ENCODE measurements at places on chromosomes 13 and 19. TPM values are rescaled to one million over a fixed set of nuclear protein-coding genes. Genes with fewer than 3 reads are reported as not detected.
A peak's percentile ranks its signal among the peaks of the same experiment; 100 is the strongest.

The TNNI3 gene
- not detected for total RNA-seq

The ZNF534 gene
- 0.68 TPM for total RNA-seq

The UHRF1 gene
- 1.6 TPM for total RNA-seq

The GNG8 gene
- not detected for total RNA-seq

DNA sequence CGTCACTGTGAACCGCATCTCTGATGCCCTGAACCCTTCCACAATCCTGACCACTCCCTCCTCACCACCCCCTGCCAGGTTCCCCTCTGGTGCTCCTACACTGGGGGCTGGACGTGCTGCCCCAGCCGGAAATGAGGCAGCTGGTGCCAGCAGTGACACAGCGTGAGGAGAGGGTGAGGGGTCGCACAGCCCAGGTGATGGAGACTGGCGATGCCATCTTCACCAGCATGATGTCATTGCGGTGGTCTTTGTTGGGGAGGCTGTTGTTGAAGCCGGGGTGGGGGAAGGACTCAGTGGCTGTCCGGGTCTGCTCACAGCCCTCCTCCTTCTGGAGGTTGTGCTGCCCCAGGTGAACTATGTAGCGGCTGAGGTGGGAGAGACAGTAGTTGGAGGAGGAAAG is 2.5 kb downstream of the KLK11 start:
- no peak for DNase-seq

DNA sequence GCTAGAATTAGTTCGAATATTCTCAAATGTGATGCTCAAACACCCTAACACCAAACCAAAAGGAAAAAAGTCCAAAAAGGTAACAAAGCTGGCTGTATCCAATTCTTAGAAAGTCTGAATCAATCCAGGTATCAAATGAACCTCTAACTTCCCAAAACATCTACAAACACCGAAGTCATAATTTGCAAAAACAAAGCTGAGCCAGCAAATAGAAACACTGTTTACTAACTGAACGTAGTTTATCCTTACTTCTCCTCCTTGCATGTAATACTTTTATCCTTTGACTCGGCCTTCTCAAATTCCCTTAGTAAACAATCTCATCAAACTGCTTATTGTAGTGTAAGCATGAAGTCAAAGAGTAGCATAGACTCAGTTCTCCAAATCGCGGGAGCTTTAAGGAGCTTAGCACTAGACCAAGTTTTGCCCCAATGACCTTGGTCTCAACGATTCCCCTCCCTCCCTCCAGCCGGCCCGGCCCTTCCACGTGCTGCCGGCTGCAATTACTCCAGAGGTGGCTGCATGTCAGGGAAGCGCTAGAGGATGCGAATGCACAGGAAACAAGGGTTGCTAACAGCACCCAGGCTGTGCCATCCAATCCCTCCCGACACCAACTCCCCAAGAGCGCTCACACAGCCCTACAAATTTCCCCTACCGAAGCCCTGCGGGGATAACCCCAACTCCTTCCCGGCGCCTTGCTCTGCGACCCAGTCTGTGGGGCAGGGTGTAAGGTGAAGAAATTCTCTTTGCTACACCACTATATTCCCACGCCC is 693 bp downstream of the XPO4 start:
- no peak for DNase-seq

DNA sequence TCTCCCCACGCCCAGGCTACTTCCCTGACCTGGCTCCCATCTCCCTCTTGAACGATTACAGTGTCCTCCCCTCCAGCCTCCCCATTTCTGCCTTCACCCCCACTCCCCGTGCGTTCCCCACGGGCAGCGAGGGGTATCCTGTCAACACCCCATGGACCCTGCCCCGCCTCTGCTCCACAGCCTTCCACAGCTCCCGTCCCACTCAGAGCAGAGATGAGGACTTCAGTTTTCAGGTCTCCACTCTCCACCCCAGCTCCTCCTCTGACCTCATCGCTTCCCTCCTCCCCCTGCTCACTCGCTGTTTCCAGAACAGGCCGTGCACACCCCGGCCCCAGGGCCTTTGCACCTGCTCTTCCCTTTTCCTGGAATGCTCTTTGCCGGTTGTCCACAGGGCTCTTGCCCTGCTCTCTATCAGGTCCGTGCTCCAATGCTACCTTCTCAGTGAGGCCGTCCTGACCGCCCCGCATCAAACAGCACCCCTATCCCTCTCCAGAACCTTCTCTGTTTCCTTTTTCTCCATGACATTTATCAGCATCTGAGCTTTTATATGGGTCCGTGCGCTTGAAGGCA is 15.0 kb downstream of the LRRC4B start:
- DNase-seq: no peak

DNA sequence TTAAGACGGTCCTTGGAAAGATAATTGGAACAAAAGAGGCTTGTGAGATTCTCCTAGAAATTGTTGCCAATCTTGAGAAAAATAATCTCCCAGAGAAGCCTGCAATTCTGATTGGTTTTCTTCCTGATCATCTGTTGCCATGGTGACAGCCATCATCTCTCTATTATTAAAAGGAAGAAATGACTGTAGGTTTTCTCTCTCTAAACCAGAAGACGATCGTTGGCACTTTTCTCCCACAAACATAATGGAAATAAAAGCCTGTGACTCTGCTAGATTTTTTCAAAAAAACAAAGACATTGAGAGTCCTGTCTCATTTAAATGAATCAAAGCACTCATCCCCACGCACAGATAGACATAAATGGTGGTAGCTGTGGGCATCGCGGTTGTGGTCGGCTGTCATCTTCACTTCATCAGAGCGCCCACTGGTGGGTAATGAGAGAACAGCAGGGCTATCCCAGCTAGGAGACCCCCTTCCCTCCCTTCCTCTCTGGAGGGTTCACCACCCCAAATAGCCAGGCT is 21.7 kb upstream of the CALM3 start:
- no peak for DNase-seq

GRCh38 chr13:96191367-96191766 is 101.5 kb downstream of the HS6ST3 start:
- DNase-seq: no peak

DNA sequence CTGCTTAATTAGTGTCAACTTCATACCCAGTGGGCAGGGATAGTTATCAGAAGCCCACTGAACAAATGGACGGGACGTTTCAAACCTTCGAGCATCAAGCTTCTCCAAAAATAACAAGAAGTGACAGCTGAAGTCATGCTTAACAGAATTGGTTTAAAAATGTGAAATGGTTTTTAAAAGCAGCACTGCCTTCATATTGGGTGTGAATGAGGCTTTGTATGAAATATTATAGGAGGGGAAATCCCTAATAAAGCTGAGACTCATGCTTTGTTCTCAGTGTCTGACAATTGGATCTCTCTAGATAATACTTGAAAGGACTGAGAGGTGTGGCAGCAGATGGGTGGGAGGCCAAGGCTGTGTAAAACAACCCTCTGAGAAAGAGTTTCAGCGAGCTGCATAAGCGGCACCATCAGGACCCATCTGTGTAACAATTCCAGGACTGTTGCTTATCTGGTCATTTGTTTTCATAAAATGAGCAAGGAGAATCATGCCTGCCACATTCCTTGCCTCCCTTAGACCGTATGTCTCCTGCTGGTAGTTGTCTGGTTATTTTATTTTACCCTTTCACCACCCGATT is 667.7 kb downstream of the DIAPH3 start:
- no peak for DNase-seq

GRCh38 chr19:40805258-40805868 is 6.4 kb downstream of the EGLN2 start:
- DNase-seq: no peak

DNA sequence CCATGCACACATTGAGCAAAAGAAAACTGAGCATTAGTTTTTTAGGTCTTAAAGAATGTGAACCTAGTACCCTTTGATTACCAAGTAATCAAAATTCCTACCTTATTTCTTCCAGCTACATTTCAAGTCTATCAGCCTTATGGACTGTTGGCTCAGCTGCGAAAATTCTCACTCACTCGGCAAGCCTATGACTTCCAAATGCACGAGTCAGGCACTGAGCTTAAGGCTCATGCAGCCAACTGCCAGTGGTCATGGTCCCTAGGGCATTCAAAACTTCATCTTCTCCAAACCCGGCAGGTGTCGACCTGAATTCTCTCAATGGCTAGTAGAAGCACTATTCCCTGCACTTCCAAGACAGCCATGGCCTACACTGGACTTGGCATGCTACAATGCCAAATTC is 41.2 kb downstream of the RUBCNL start:
- DNase-seq: no peak

DNA sequence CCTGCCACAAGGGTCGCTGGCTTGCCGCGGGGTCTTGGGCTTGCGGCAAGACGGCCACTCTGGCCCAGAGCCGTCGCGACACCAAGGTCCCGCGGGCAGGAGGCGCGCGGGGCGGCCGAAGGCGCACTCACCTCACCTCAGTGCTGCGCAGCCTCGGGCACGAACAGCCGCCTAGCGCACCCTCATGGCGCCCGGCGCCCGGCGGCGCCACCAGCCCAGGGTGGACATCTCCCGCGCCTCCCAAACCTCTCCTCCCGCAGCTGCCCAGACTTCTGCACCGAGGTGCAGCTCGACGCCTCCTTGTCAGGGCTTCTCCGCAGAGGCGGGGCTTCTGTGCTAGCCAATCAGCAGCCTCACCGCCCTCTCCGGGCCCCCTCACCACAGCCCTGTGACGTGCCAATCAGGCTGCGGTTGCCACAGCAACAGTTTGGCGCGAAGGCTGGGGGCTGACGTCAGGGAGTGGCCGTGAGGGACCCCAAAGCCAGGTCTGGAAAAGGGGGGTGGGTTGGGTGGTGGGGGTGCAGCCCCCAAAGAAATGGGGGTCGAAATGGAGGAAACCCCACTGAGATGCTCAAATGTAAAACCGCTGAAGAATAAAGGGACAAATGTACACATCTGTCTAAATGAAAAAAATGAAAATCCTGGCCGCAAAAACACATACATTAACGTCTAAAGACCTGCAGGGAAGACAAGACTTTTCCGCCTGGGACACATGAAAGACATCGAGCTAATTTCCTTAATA is at the start of the genes PEG3 and ZIM2:
PEG3 (minus strand) TSS at position 276 of the 742 bp plus-strand sequence. CDS start 16,071 bp downstream, outside the sequence.
ZIM2 (minus strand) TSS at position 276 of the 742 bp plus-strand sequence. CDS start 16,449 bp downstream, outside the sequence.
- peak; percentile 23 for DNase-seq

DNA sequence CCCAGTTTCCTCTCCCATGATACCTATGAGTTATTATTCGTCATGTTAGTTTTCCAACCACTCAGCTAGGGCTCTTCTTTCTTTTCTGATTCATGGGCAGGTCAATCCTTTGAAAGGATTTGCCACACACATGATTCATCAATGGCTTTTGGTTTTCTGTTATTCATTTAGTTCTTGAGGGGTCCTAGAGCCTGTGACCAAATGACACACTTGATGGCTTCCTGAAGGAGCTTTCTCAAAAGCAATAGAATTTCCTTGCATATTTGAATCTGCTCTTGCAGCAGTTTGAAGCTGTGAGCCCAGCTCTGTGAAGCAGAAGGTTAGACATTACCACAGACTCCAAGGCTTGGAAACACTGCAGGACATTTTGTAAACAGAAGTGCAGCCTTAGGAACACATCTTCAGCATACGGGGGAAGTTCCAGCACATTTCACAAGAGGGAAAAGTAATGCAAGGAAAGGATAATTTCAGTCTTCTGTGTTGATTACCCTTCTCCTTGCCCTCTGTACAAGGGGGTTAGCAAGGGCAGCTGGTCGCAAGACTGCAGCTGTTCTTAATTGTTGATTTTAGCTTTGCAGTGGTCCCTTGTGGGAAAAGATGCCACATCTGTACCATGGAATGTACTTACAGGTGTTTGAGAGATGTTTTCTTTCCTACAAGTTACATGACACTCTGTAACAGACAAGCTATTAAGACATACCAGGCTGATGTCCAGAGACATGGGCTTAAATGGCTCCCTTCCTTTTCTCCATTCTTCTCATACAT is 338.6 kb downstream of the KCNRG start:
- DNase-seq: no peak
